ENCODE measurements at places on chromosomes 12 and 14. TPM values are rescaled to one million over a fixed set of nuclear protein-coding genes. Genes with fewer than 3 reads are reported as not detected.

DNA sequence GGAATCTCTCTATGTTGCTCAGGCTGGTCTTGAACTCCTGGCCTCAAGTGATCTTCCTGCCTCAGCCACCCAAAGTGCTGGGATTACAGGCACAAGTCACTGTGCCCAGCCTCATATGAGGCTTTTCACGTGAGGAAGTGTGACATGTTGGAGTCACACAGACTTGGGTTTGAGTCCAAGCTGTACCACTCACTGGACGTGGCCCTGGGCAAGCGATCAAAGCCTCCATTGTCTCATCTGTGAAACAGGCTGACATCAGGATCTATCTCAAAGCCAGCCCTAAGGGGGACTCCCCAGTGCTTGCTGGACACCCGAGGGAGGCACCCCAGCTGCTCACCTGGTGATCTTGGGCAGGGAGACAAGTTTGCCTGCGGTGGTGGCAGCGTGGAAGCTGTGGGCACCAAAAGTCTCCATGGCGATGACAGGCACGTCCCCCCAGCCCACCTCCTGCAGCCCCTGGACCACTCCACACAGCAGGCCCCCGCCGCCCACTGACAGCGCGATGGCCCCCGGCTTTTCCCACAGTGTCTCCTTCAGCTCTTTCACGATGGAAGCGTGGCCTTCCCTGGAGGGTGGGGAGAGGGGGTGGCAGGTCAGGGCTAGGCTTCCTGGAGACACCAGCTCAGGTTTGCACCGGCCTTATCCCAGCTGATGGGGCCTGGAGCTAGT, 6.7 kb downstream of the SDS start:
- peaks cover 14% of the 10 kb centered on the region for H3K27me3 ChIP-seq
- no peak overlapping the region for H3K27ac ChIP-seq
- peaks cover 2% of the 10 kb centered on the region for H3K36me3 ChIP-seq
- no peak for DNase-seq

HSPB8 gene
- not detected for total RNA-seq

DNA sequence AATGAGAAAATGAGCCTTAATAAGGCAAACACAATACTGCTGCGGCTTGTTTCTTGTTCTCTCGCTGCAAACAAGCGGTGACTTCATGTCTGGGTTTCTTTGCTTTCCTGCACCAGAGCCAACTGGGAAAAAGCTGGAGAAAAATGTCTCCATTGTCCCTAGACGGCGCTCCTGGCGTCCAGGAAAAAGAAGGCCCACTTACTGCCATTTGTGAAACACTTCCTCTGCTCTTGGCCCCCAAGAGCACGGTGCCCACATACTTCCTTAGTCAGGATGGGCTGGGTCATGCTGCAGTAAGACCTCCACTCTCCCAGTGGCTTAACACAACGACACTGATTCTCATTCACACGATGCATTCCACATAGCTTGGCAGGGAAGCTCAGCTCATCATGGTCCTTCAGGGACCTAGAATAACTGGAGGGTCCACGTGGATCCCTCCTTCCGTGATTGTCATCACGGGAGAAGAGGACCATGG, 86.0 kb upstream of the BCL11B start:
- no peaks in the 10 kb centered on the region for H3K36me3 ChIP-seq
- DNase-seq: no peak
- peaks cover 22% of the 10 kb centered on the region for H3K27me3 ChIP-seq
- no peak overlapping the region for H3K4me3 ChIP-seq

GRCh38 chr12:132315951-132316350, 13.4 kb downstream of the GALNT9 start:
- peaks cover 2% of the 10 kb centered on the region for H3K36me3 ChIP-seq
- no peaks in the 10 kb centered on the region for H3K4me1 ChIP-seq
- no peak overlapping the region for H3K4me3 ChIP-seq
- no peak overlapping the region for H3K27ac ChIP-seq
- H3K27me3 ChIP-seq: peaks cover 29% of the 10 kb centered on the region

GRCh38 chr14:61191733-61192132, 89.4 kb downstream of the TMEM30B start:
- H3K36me3 ChIP-seq: peaks cover 9% of the 10 kb centered on the region
- H3K4me3 ChIP-seq: no peak overlapping the region
- no peak for DNase-seq
- peaks cover 11% of the 10 kb centered on the region for H3K4me1 ChIP-seq
- H3K27me3 ChIP-seq: peaks cover 65% of the 10 kb centered on the region

- H3K27ac ChIP-seq: no peak overlapping the region
- no peak for DNase-seq
- peaks cover 6% of the 10 kb centered on the region for H3K36me3 ChIP-seq
- H3K27me3 ChIP-seq: peaks cover 38% of the 10 kb centered on the region
- peaks cover 7% of the 10 kb centered on the region for H3K4me1 ChIP-seq
Measured at GRCh38 chr12:52300796-52301691, 9.7 kb upstream of the KRT81 start.

Data from T-helper 17 cell (primary cell).